ENCODE measurements at places on chromosomes 12 and 14. TPM values are rescaled to one million over a fixed set of nuclear protein-coding genes. Genes with fewer than 3 reads are reported as not detected.
A peak's percentile ranks its signal among the peaks of the same experiment; 100 is the strongest.

DNA sequence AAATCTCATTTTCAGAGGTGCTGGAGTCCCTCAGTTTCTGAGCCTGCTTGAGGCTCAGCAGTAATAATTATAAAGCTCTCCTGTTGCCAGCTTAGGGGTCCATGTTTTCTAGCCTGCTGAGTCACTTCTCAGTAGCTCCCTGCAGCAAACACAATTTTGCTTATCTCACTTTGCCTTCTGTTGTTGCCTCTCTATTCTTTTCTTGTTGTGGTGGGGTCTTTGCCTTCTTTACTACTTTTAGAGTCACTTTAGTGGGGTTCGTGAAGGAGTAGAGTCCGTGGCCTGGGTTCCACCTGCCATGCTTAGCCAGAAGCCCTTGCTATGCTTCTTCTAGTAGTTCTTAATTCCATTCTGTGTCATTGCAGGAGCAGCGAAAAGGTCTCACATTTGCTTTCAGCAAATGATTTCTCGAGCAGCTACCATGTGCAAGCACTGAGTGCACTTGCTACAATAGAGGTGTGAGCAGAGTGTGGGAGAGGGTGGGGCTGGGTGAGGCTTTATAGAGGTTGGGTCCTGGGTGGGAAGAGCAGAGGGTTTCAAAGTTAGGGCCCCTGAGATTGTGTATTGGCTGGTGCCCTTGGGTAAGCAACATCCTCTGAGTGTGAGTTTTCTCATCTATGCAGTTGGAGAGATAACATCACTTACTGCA is 114.3 kb downstream of the ADCK1 start:
- no peak for DNase-seq

SMIM41 gene
- total RNA-seq: not detected

KRT2 gene
- not detected for total RNA-seq

- DNase-seq: peak; percentile 74
Observed at GRCh38 chr12:113002155-113002554, 23.8 kb downstream of the OAS2 start.

COCH gene
- total RNA-seq: 0.33 TPM

DNA sequence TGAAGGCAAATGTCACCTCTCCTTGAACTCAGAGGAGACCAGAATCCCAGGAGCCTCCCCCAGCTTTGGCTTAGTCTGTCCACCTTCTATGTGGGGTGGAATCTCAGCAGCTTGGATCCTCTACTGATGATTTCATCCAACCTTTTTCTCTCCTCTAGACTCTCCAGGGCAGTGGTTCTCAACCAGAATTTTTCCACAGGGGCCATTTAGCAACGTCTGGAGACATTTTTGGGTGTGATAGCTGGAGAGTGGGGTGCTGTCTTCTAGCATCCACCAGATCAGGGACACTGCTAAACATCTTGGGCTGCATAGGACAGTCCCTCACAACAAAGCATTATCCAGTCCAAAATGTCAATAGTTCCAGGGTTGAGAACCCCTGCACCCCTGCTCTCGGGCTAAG is 4.4 kb upstream of the DDX23 start:
- DNase-seq: no peak

DNA sequence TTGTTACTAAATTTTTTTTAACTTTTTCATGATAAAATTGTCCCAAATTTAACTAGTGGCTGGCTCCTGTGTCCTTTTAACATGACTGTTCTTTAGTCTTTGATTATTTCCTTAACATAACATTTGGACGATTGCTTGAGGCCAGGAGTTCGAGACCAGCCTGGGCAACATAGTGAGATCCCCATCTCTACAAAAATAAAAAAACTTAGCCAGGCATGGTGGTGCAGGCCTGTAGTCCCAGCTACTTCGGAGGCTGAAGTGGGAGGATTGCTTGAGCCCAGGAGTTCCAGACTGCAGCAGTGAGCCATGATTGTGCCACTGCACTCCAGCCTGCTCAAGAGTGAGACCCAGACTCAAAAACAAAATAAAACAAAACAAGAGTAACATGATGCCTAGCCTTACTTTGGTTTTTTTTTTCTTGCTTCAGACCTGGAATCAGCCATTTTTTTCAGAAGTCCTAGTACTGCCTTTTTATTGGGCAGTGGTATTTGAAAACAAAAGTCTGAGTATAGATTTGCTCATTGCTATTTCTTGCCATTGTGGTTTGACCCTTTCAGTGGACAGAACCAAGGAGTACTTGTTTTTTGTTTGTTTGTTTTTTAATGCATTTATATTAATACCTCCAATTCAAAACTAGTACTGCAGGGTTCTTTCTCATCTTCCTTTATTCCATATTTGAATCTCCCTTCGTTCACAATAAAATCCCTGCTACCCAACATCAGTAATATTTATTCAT is 4.8 kb downstream of the TOGARAM1 start:
- DNase-seq: no peak

PAPLN gene
- 1.9 TPM for total RNA-seq

DNA sequence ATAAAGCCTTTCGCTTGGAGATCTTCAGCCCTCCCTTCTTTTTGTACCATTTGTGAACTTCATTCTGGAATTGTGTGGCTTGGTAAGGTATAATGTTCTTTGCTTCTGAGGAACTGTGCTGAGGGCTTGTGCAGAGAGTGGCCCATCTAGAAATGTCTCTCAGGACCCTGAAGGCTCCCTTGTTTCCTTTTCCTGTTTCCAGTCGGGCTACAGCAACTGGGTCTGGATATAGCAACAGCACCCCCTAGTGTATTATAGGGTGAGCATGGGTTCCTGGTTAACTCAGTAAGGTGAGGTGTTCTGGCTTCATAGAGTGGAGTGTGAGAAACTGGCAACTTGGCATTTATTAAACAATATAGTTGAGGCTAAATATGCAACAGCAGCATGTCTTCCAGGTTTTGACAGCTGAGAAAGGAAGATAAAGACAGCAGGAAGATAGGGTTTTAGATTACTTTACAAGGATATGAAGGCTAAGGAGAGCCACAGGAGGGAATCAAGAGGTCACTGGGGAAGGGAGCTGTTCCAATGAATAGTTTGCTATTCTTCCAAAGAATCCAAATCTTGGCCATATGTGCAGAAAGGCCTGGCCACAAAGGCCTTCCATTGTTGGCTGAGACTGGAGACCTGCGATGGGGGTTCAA is 49.1 kb upstream of the RNU6-8 start:
- DNase-seq: peak; percentile 53

C14orf39 gene
- not detected for total RNA-seq

DNA sequence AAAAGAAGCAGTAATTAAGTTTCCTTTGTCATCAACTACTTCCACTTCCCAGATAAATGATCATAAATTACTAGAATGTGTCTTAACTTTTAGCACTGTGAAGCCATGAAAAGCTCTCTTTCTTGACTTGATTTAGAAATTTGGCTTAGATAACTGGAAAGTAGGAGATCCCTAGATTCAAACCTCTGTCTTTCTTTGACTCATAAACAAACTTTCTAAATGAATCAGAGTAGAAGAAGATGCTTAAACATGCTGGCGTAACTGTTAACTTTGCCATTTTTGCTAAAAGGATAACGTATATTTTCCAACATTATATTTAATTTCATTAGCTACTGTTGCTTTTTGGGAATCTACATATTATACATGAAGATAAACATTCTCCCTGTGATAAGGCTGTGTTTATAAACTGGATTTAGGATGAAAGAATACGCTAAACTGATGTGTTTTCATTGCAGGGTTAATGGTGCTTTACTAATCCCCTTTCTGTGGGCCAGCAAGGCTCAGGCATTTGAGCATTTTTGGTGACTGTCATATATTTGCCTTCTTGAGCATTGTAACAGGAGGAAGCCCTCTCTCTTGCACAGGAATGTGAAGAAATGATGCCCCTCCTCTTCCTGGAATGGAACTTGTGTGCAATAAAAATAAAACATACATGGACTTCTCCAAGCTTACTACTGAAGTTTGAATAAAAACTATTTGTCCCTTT is 301.4 kb downstream of the BMP4 start:
- DNase-seq: no peak

RIMKLB gene
- total RNA-seq: 1.9 TPM

- no peak for DNase-seq
Observed at GRCh38 chr12:15644700-15645099, 144.5 kb downstream of the EPS8 start.

GRCh38 chr14:96808619-96809406 is 11.6 kb downstream of the VRK1 start:
- no peak for DNase-seq

SCNN1A gene
- 6.8 TPM for total RNA-seq

- DNase-seq: no peak
Observed at GRCh38 chr12:94760786-94761185, 110.4 kb upstream of the TMCC3 start.

ATP2B1 gene
- total RNA-seq: 12.3 TPM

DNA sequence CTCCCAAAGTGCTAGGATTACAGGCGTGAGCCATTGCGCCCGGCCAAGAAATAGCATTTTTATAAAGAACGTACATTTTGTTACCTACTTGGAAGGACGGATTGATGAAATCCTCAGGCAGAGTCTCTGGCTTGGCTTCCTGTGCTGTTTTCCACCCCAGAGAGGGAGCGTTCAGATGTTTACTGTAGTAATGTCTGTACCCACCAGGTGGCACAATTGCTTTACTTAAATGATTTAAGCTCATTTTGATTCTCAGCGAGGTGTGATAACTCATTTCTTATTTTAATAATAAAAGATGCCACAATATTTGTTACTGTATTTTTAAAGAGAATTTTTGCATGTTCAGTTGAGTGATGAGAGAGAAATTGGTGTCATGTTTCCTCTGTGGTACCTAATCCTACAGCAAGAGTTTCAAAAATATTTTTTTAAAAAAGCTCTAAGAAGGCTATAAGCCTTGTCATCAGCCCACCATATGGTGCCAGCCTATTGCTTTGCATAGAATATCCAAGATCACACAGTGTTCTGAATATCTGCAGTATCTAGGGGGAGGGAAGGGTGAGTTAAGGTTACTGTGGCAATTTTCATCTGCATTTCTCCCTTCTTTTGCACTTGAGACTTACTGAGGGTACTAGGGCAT is 82.6 kb upstream of the TRAF3 start:
- DNase-seq: peak; percentile 52

DNA sequence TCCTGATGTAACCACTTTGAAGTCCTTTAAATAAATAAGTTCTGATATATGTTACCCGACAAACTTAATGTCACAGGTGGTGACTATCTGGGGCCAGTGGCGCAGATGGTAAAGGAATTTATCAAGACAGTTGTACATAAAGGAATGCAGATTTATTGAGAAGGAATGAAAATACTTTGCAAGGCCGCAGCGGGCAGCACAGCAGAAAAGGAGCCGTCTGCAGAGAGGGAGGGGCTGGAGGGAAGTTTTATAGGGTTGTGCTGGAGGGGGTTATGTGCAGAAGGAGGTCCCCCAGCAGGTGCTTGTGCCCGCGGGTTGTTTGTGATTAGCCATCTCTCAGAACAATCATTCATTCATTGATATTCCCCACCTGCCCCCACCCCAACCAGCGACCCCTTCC is 17.4 kb downstream of the GPRC5D start:
- no peak for DNase-seq

GLIPR1L1 gene
- not detected for total RNA-seq

GRCh38 chr14:55152052-55152753 is 23.2 kb downstream of the LGALS3 start:
- no peak for DNase-seq

PLCZ1 gene
- total RNA-seq: not detected

DNA sequence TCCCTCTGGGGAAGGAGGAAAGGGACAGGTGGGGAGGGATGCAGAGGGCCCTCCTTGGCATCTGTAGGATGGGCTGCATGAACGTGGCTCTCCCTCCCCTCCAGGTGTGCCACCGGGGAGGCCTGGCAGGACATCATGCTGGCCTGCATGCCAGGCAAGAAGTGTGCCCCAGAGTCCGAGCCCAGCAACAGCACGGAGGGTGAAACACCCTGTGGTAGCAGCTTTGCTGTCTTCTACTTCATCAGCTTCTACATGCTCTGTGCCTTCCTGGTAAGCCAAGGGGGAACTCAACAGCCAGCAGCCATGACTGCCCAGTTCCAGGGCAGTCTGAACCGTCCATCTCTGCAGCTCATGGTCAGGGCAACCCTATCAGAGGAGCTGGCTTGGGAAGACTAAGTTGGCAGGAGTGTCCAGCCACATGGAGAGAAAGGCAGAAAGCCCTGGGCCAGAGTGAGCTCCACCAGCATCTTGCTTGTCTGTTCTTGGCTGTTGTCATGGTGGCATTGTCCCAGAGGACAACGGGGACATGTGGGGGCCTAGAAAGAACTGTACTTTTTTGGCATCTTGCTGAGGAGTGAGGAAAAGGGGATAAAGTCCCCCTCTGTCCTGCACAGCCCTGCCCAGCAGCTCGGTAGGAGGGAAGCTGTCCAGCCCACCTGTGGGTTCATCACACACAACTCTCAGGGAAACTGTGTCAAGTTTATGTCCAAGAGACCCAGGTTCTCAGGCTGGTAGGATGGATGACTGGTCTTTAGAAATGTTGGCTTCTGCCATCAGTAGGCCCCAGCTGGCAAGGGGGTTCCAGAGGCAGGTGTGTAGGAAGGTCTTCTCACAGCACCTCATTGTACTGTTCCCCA is 129.8 kb upstream of the FKBP4 start:
- DNase-seq: no peak

DNA sequence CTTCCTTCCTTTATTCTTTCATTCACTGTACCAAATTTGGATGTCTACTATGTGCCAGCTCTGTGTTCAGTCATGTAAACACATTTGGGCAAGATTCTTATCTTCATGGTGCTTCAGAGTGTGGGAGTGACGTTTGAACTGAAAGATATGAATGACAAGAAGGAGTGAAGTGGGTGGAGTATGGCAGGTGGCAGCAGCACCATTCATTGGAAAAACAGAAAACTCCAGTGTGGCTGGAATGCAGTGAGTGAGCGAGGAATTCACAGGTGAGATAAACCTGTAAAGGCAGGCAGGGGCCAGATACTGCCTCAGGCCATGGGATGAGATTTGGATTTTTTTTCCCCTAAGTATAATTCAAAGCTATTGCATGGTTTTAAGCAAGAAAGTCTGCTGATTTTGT is 140.7 kb upstream of the CCDC198 start:
- DNase-seq: no peak

STXBP6 gene
- total RNA-seq: 0.98 TPM

DNA sequence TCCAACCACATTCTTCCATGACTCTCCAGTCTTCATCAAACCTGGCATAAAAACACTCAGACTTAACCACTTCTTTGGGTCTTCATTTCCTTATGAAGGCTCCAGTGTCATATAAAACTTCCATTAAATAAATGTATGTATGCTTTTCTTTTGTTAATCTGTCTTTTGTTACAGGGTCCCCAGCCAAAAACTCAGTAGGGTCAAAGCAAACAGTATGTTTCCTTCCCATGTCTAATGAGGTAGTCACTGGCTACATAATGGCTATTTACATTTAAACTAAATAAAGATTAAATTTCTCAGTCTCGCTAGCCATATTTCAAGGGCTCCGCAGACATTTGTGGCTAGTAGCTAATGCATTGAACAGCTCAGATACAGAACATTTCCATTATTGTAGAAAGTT is 40.1 kb upstream of the STAB2 start:
- DNase-seq: no peak

GRCh38 chr14:61420326-61420725 is 98.9 kb downstream of the PRKCH start:
- no peak for DNase-seq
